SHP77 treated with DMSO at 0.1 percent for 48 hours (cell line): ENCODE measurements at places on chromosomes 6 and 20.

DNA sequence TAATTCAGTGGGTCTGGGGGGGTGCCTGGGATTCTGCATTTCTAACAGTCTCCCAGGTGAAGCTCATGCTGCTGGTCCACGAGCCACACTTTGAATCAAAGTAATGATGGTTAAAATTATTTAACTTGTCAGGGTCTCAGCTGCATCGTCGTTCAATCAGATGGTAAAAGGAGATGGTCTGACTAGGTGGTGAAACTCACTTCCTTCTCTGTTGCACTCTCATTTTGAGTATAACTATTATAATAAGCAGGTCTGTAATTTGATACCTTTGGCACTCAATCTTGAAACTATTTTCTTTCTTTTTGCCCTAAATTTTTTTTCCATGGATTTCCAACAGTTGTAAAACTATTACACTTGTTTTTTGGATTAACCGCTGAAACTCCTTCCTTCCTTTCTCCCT, 292.5 kb downstream of the FARS2 start:
- DNase-seq = no peak

DNA sequence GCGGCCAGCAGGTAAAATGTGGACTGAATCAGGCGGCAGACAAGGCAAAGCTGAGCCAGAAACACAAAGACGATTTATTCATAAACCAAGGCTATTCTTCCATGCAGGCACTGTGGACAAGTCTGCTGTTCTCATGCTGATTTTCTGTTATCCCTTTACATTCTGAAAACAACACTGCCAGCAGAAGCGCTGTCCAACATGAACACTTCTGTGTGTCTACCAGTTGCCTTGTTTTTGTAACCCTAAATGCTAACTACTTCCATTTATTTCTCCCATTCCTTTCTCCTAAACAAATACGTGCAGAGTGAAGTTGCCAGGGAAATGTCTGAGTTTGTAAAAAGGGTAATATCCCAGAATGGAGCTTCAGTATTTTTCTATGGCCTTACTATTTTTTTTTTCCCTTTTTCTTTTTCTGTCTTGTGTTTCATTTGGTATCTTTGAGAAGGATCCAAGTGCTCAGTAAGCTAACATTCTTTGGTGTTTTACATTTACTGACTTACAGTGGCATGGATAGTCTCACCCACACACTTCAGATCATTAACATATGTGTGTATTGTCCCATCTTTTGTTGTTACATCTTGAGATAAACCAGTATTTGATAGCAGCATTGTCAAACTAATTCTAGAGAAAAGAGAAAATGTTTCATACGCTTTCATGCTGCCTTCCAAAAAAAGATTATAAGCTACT, 1308.9 kb upstream of the MAP3K7 start:
- DNase-seq = no peak

- DNase-seq = no peak
Observed at GRCh38 chr6:27863962-27864905, 48.0 kb downstream of the OR2B2 start.

- no peak for DNase-seq
Observed at GRCh38 chr20:33864324-33864963, 53.3 kb downstream of the CHMP4B start.

- DNase-seq = no peak
Observed at GRCh38 chr6:6771224-6771945, 182.9 kb downstream of the LY86 start.

DNA sequence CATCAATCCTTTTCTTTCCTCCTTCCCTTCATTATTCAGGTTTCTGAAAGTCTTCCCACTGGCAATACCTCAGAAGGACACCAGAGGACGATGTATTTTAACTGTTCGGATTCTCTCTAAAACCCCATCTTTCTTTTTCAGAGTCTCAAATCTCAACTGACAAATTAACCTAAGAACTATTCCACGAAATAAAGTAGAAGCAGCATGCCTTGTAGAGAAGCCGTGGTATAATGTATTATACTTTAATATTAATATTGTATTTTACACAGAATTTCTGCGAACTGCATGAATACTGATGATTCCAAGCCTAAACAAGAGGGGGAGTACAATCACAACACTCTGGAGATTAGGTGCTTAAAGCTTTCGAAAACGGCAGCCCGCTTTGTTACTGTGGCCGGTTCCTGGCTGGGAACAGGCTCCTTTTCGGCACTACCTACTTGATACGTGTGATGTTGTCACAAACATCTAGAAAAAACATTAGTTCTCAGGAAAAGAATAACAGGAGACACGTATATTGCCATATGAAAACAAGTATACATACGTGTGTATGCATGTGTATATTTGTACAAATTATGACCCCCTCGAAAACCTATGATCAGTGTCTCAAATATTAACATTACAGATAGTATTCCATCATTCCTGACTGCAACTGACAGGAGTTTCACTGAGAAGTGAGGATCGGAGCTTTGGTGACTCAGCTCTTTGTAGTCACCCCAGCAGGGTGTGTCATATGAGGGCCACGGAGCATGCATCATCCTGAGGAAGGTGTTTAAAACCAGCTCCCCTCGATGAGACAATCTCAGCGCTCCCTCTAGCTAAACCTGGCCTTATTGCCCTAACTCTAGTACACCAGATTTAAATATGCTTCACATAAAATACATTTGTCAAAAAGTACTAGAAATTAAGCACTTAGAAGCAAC, 319.7 kb upstream of the TCF21 start:
- peak; percentile 65 for DNase-seq

- no peak for DNase-seq
Observed at GRCh38 chr6:168387426-168387825, 53.6 kb upstream of the SMOC2 start.

GRCh38 chr6:93318121-93318520, 101.2 kb downstream of the EPHA7 start:
- DNase-seq = no peak

- DNase-seq = no peak
Observed at GRCh38 chr6:42032366-42032765, 18.0 kb upstream of the TAF8 start.

DNA sequence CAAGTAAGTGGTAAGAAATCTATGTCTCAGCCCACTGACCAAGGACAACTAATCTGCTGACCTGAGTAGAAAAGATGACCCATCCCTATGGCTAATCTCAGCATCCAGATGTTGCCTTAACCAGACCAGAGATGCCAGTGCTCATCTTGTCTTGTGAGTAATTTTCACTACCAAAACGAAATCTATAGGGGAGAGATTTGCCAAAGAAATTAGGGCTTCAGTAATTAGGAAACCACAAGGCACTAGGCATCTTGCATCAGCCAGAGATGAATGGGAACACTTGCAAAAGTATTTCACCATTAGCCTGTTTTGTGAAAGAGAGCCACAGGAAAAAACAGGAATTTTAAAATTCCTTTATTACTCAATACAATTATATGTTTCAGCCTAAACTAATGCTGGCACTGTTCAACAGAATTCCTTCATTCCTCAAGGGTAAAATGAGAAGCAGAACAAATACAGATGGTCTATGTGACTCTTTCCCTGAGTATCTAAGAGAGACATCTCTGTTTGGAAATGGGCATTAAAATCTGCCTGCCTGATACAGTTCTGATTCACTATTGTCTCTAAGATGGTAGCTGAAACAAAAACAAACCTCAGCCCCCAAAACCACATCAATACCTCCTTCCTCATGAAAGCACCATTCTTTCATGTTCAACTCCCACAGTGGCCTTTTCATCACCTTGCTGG, 87.8 kb downstream of the GMDS start:
- no peak for DNase-seq

GRCh38 chr20:50146732-50147662, 6.5 kb downstream of the PEDS1 start:
- no peak for DNase-seq

GRCh38 chr20:25294459-25295385, 46.8 kb downstream of the PYGB start:
- peak; percentile 37 for DNase-seq

DNA sequence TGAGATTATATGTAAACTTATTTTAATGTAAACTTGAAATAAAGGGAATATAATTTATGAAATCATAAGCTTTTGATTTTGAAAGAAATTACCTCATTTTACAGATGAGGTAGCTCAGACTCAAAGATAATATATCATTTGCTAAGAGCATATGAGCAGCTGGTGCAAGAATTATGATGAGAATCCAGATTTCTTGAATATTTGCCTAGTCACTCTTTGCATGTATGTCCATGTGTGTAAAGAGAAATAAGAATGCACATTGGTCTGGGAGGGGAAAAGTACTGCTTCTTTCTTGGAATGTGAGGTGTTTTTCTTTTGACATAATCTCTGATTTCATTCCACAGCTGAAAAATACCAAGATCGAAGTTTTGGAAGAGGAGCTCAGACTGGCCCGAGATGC, 11.1 kb upstream of the SNRNP48 start:
- DNase-seq = no peak

GRCh38 chr6:81735756-81736380, 16.6 kb downstream of the TENT5A start:
- no peak for DNase-seq

GRCh38 chr20:55253781-55254180, 751.5 kb downstream of the CBLN4 start:
- no peak for DNase-seq

- no peak for DNase-seq
Observed at GRCh38 chr6:75691012-75691411, 58.0 kb upstream of the MYO6 start.

GRCh38 chr6:151494235-151494935, 568 bp downstream of the CCDC170 start:
- no peak for DNase-seq

DNA sequence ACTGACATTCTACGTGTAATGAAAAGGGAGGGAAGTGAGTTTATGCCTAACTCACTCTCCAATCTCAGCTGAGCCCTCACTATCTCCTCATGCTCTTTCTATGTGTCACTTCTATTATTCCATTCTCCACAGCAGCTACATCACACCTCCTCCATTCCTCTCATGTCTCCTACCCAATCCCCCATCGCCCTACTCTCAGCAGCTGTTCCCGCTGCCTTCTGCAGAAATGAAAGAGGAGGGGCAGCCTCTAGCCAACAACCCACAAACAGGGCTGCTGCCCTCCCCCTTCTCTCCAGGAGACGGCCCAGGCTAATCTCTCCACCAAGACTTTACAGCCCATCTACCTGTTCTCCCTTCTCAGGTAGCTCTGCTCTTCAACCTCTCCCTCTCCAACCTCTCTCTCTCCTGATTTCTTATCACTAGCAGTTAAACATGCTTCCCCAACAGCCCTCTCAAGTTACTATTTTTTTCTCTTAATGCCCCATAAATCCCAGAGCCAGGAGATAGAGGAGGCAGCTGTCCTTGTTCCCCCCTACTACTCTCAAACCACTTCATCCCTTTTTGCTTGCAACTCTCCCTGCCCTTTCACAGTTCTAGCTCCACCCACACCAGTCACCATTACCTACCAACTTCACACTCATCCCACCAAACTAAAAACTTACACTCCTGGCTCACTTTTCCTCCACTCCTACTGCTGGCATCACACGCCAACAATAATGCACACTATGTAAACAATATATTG, 136.5 kb downstream of the BTBD9 start:
- DNase-seq = no peak

GRCh38 chr6:112665815-112666214, 318.7 kb downstream of the RFPL4B start:
- DNase-seq = no peak

DNA sequence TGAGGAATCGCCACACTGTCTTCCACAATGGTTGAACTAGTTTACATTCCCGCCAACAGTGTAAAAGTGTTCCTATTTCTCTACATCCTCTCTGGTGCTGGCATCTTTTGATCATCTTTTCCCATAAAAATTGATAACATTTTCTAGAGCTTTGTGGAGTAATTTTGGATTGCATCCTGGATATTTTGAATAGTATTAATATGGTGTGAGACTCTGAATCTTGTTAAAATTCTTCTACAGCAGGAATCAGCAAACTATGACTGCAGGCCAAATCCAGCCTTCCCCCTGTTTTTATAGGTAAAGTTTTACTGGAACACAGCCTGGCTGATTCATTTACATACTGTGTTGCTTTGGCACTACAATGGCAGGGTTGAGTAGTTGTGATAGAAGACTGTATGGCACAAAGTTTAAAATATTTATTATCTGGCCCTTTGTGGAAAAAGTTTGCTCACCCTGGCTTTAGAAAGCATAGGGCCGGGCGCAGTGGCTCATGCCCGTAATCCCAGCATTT, 15.0 kb upstream of the RNF8 start:
- no peak for DNase-seq

- DNase-seq = no peak
Observed at GRCh38 chr6:81894306-81894705, 141.8 kb upstream of the TENT5A start.

DNA sequence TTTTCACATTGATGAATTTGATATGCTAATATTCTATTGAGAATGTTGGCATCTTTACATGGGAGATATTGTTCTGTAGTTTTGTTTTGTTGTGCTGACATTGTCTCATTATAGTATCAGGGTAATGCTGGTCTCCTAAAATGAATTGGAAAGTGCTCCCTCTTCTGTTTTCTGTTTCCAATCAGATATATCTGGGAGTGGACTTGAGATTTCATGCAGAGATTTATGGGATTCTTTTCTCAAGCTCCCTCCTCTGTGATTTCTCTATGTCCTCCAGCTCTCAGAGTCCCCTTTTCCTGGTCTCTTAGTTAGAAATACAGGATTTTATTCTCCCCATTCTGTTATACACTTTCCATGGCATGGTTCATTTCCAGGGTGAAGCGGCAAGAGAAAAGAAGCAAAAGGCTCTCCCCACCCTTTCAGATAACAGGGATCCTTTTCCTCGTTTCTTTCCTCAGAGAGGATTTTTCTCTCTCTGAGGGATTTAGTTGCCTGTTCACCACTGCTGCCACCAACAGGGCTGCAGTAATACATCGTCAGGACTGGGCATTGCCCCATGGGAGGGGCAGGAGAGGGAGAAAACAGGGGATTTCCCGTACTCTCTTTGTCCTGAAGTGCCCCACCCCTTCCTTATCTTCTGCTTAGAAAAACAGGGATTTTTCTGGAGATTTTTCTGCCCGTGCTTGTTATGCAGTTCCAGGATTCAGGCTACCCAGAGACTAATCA, 59.3 kb upstream of the STMND1 start:
- DNase-seq = no peak

- DNase-seq = no peak
Observed at GRCh38 chr6:53691252-53691651, 25.7 kb upstream of the KLHL31 start.

- no peak for DNase-seq
Observed at GRCh38 chr20:31695849-31696804, 26.5 kb downstream of the BCL2L1 start.

- peak; percentile 15 for DNase-seq
Observed at GRCh38 chr20:1122388-1123315, 4.2 kb downstream of the PSMF1 start.

- no peak for DNase-seq
Observed at GRCh38 chr6:37316071-37316470, 37.7 kb upstream of the RNF8 start.

- no peak for DNase-seq
Observed at GRCh38 chr20:1813101-1813529, 82.1 kb upstream of the SIRPA start.

- no peak for DNase-seq
Observed at GRCh38 chr6:46013639-46014038, 2.0 kb downstream of the CLIC5 start.

- DNase-seq = no peak
Observed at GRCh38 chr6:39153766-39154397, 38.9 kb upstream of the SAYSD1 start.

- no peak for DNase-seq
Observed at GRCh38 chr6:7264686-7265384, 48.2 kb downstream of the SSR1 start.
